Endothelial cell of umbilical vein (primary cell): ENCODE measurements at places on chromosomes 12 and 14. TPM values are rescaled to one million over a fixed set of nuclear protein-coding genes. Genes with fewer than 3 reads are reported as not detected.
A peak's percentile ranks its signal among the peaks of the same experiment; 100 is the strongest.

The CNTN1 gene
- 0.02 TPM in 1 of 2 replicates, not detected in the other for polyA plus RNA-seq

The OLR1 gene
- not detected in 2 replicates for polyA plus RNA-seq

DNA sequence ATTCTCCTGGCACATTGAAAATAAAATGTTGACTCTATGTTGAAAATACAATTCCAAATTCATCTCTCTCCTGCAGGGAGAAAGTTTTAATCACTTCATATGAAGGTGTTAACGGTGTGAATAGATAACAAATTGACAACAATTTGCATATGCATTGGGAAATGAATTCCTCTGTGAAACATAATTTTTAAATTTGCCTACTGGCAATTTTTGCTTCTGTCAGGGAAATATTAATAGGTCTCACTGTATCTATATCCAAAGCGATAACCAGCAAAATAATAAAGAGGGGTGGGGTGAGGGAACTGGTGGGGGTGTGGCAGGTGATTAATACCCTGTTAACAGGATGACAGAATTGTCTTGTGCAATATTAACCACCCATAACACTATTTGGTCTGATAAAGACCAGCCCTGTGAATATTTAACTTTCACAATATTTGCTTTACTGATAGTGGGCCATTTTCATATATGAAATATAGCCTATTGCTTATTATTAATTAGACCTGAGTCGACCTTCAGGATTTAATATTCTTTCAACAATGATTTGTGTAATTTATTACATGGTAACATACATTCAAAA, 239.0 kb upstream of the SSTR1 start:
- no peaks in the 10 kb centered on the region for H3K27me3 ChIP-seq
- H3K4me1 ChIP-seq, result no peaks in the 10 kb centered on the region
- H3K36me3 ChIP-seq, result no peaks in the 10 kb centered on the region
- H3K4me3 ChIP-seq, result no peak overlapping the region
- DNase-seq, result no peak

GRCh38 chr14:82778601-82779000, 1244.9 kb upstream of the SEL1L start:
- no peak for DNase-seq
- no peak overlapping the region for H3K27ac ChIP-seq
- H3K27me3 ChIP-seq, result no peaks in the 10 kb centered on the region
- H3K4me1 ChIP-seq, result no peaks in the 10 kb centered on the region
- H3K4me3 ChIP-seq, result no peak overlapping the region

- H3K4me3 ChIP-seq, result no peak overlapping the region
- H3K4me1 ChIP-seq, result no peaks in the 10 kb centered on the region
- no peaks in the 10 kb centered on the region for H3K27me3 ChIP-seq
- H3K27ac ChIP-seq, result no peak overlapping the region
- no peak for DNase-seq
Measured at GRCh38 chr12:78185109-78185508, 354.4 kb downstream of the NAV3 start.

DNA sequence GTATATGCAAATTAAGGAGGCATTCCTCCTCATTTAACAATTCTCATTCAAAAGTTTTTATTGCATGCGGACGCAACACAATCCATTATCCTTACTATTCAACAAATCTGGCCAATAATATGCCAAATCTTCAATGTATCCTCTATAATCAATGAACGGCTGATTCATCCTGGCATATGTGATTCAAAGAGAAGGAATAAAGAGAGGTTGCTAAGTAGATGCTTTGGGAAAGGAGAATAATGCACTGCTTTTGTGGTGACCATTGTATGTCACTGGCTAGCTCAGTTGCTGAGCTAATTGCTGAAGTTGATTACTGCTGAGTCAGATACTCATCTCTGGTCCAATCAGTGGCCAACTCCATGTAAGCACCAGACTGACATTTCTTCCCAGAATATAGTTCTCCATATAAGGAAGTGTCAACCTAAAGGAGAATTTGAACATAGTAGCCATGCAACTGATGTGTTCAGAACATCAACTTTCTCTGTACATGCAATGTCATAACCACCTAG, 148.0 kb downstream of the PDZRN4 start:
- no peak overlapping the region for H3K4me3 ChIP-seq
- H3K27ac ChIP-seq, result no peak overlapping the region
- H3K27me3 ChIP-seq, result no peaks in the 10 kb centered on the region
- DNase-seq, result no peak

DNA sequence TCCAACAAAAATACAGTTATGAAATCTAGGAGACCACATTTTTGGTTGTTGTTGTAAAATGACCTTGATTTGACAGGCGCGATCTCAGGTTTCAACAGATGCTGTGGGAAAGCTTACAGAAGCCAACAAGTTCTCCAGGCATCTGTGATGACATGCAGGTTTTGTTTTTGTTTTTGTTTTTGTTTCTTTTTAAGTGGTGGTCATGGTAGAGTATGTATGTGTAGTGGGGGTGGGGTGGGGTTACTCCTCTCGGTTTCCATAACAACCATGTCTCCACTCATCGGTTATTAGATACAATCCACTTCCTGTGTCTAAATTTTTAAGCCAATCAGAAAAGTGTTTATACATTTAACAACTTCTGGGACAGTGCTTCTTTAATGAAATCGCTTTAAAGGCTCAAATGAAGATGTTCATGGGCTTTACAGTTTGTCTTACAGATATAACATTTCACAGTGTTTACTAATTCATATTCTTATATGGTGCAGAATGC, 199.9 kb upstream of the FOXN3 start:
- DNase-seq, result peak; percentile 28
- peak overlapping the region; percentile 97 for H3K4me3 ChIP-seq
- H3K27ac ChIP-seq, result peak overlapping the region; percentile 20
- no peaks in the 10 kb centered on the region for H3K36me3 ChIP-seq
- H3K4me1 ChIP-seq, result peaks cover 28% of the 10 kb centered on the region
- no peaks in the 10 kb centered on the region for H3K27me3 ChIP-seq

GRCh38 chr12:74129702-74130101, 407.9 kb upstream of the ATXN7L3B start:
- no peak overlapping the region for H3K27ac ChIP-seq
- H3K4me3 ChIP-seq, result no peak overlapping the region
- H3K4me1 ChIP-seq, result no peaks in the 10 kb centered on the region
- no peaks in the 10 kb centered on the region for H3K27me3 ChIP-seq
- DNase-seq, result no peak

DNA sequence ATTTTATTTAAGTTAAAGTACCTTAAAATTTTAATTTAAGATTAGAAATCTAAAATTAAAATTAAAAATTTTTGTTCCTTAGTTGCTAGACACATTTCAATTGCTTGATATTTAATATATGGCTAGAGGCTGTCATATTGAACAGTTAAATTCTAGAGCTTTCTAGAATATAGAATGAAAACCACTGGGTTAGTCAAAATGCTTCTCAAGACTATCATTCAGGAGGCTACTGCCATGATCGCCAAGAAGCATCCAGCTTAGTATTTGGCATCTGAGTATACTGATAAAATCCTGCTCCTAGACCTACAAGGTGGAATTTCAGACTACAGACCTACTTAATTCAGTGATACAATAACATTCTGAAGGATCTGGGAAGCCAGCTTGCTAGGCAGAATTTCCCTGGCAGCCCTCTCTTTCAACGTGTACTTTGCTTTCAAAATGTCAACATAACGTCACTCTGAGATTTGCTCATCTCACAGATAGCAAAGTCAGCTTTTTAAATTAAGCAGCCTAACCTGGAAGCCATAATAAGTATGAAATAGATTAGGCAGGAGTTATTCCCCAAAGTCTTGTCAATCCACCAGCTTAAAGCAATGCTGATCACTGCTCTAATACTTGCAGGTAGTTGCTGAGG, 525.8 kb downstream of the FSCB start:
- no peaks in the 10 kb centered on the region for H3K36me3 ChIP-seq
- DNase-seq, result no peak
- no peaks in the 10 kb centered on the region for H3K27me3 ChIP-seq
- H3K27ac ChIP-seq, result no peak overlapping the region

- H3K4me3 ChIP-seq, result no peak overlapping the region
- peaks cover 23% of the 10 kb centered on the region for H3K4me1 ChIP-seq
- peak; percentile 77 for DNase-seq
Measured at GRCh38 chr12:6135071-6135470, 10.6 kb upstream of the VWF start.

DNA sequence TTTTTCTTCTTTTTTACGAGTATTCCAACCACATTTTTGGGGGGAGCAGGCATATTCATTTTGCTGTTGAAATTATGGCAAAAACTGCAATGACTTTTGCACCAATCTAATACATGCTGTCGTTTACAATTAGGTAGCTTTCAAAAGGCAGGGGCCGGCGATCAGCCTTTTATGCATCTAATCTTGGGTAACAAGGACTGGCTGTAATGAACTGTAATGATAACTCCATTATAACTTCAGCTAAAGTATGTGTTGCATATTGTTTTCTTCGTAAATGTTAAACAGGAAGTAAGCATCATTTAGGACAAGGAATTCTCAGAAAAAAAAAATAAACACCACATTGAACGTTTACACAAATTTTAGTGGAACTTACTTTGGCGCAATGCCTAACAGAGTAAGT, 30.3 kb upstream of the KLRF1 start:
- no peaks in the 10 kb centered on the region for H3K27me3 ChIP-seq
- peak; percentile 26 for DNase-seq
- peak overlapping the region; percentile 1 for H3K27ac ChIP-seq
- peaks cover 46% of the 10 kb centered on the region for H3K4me1 ChIP-seq

GRCh38 chr14:62597143-62597542, 448.1 kb downstream of the KCNH5 start:
- H3K27me3 ChIP-seq, result no peaks in the 10 kb centered on the region
- DNase-seq, result no peak
- H3K36me3 ChIP-seq, result no peaks in the 10 kb centered on the region
- no peak overlapping the region for H3K4me3 ChIP-seq
- H3K4me1 ChIP-seq, result no peaks in the 10 kb centered on the region
- no peak overlapping the region for H3K27ac ChIP-seq

- no peaks in the 10 kb centered on the region for H3K4me1 ChIP-seq
- H3K4me3 ChIP-seq, result no peak overlapping the region
- H3K27ac ChIP-seq, result no peak overlapping the region
- no peaks in the 10 kb centered on the region for H3K27me3 ChIP-seq
- DNase-seq, result no peak
Measured at GRCh38 chr12:42812871-42813270, 223.3 kb upstream of the PRICKLE1 start.
